ENCODE measurements at places on chromosomes 6 and 20. TPM values are rescaled to one million over a fixed set of nuclear protein-coding genes. Genes with fewer than 3 reads are reported as not detected.

Gene RGS17
- polyA plus RNA-seq, result 4.1 TPM

GRCh38 chr20:16145919-16146318 lies 427.3 kb downstream of the KIF16B start:
- no peak for DNase-seq

- no peak for DNase-seq
Measured at GRCh38 chr6:149266659-149267058, 50.9 kb upstream of the TAB2 start.

Gene IL17A
- polyA plus RNA-seq, result not detected

GRCh38 chr6:72559555-72559954 lies 62.3 kb upstream of the KCNQ5 start:
- DNase-seq, result no peak
